ENCODE measurements at places on chromosomes 7 and 10. TPM values are rescaled to one million over a fixed set of nuclear protein-coding genes. Genes with fewer than 3 reads are reported as not detected.

Gene MPLKIP
- total RNA-seq, result 28.5 TPM

Gene TAS2R3
- 2.2 TPM for total RNA-seq

Gene LRRC4
- total RNA-seq, result 1.6 TPM

Gene FAM237B
- not detected for total RNA-seq

Gene SOSTDC1
- not detected for total RNA-seq

Gene EMX2
- total RNA-seq, result 7.8 TPM

Gene C10orf53
- total RNA-seq, result not detected

Gene AS3MT
- 3.7 TPM for total RNA-seq

Gene GALNT17
- total RNA-seq, result 1.2 TPM

Gene HGF
- total RNA-seq, result 15.7 TPM

Gene ATRNL1
- 11.4 TPM for total RNA-seq

Gene MMD2
- not detected for total RNA-seq

Gene C10orf67
- not detected for total RNA-seq

Gene TRPV5
- 0.15 TPM for total RNA-seq

Gene PNLIPRP3
- total RNA-seq, result 0.66 TPM

DNA sequence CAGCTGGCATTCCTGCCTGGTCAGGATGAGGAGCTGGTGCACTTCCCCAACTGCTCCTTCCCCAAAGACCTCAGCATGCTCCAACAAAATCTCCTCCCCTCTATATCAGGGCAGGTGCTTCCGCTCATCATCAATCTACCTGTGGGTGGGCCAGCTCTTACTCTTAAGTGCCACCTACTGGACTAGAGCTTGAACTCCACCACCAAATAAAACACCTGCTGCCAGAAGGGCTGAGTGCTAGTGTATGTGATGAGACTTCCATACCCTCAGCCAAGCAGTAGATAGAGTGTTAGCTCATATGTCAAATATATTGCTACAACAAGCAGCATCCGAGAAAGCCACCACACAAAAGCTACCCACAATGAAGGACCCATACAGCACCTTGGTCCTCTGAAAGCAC lies 264.3 kb downstream of the RNLS start:
- DNase-seq, result no peak
- H3K4me3 ChIP-seq, result no peak overlapping the region
- no peaks in the 10 kb centered on the region for H3K4me1 ChIP-seq
- no peaks in the 10 kb centered on the region for H3K27me3 ChIP-seq
- H3K27ac ChIP-seq, result no peak overlapping the region

DNA sequence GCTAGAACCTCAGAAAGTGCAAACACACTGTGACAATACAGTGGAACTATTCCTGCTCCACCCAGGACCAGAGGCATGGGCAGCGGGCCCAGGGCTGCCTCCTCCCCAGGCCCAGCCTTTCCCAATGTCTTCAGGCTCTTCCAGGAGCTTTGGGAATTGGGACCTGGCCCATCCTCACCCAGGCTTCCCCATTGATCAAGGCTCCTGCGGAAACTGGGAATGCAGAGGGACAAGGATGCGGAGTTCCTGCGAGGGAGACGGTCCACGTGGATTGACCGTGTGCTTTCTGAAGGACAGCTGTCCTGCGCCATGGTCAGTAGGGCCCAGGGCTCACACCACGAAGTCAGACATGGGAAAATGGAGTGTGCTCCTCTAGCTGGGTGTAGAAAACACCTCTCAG lies 56.6 kb downstream of the CSGALNACT2 start:
- no peak overlapping the region for H3K4me3 ChIP-seq
- H3K27ac ChIP-seq, result no peak overlapping the region
- no peaks in the 10 kb centered on the region for H3K27me3 ChIP-seq

DNA sequence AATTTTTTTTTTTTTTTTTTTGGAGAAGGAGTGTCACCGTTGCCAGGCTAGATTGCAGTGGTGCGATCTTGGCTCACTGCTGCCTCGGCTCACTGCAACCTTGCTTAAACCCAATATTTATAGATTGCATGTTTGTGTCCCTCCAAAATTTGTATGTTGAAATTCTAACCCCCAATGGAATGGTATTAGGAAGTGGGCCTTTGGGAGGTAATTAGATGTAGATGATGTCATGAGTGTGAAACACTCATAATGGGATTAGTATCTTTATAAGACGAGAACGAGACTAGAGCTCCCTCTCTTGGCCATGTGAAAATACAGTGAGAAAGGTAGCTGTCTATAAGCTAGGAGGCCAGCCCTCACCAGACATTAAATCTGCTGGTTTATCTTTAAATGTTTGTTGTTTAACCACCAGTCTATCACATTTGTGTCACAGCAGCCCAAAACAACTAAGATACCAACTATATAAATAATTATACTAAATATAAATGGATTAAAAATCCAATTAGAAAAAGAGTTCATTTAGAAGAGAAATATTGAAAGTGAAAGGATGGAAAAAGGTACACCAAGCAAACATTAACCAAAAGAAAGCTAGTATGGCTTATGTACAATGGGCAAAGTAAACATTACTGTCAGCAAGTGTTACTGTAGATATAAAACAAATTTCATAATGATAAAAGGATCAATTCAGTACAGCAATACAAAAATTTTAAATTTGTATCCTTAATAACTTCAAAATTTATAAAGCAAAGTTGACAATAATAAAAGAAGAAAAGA lies 9.3 kb downstream of the TCAF1 start:
- H3K27ac ChIP-seq, result no peak overlapping the region
- no peak for DNase-seq
- no peaks in the 10 kb centered on the region for H3K4me1 ChIP-seq
- H3K27me3 ChIP-seq, result no peaks in the 10 kb centered on the region
- no peaks in the 10 kb centered on the region for H3K36me3 ChIP-seq

- no peak overlapping the region for H3K4me3 ChIP-seq
- no peaks in the 10 kb centered on the region for H3K36me3 ChIP-seq
- no peak for DNase-seq
Observed at GRCh38 chr7:44971188-44971901, 7.5 kb downstream of the MYO1G start.

- H3K36me3 ChIP-seq, result no peaks in the 10 kb centered on the region
- H3K27me3 ChIP-seq, result no peaks in the 10 kb centered on the region
- DNase-seq, result no peak
- no peak overlapping the region for H3K27ac ChIP-seq
- no peak overlapping the region for H3K4me3 ChIP-seq
Observed at GRCh38 chr7:83130623-83131545, 31.8 kb downstream of the PCLO start.

- H3K27me3 ChIP-seq, result no peaks in the 10 kb centered on the region
- H3K4me3 ChIP-seq, result no peak overlapping the region
- no peaks in the 10 kb centered on the region for H3K4me1 ChIP-seq
- H3K27ac ChIP-seq, result no peak overlapping the region
Observed at GRCh38 chr10:3524086-3524960, 260.7 kb downstream of the KLF6 start.

DNA sequence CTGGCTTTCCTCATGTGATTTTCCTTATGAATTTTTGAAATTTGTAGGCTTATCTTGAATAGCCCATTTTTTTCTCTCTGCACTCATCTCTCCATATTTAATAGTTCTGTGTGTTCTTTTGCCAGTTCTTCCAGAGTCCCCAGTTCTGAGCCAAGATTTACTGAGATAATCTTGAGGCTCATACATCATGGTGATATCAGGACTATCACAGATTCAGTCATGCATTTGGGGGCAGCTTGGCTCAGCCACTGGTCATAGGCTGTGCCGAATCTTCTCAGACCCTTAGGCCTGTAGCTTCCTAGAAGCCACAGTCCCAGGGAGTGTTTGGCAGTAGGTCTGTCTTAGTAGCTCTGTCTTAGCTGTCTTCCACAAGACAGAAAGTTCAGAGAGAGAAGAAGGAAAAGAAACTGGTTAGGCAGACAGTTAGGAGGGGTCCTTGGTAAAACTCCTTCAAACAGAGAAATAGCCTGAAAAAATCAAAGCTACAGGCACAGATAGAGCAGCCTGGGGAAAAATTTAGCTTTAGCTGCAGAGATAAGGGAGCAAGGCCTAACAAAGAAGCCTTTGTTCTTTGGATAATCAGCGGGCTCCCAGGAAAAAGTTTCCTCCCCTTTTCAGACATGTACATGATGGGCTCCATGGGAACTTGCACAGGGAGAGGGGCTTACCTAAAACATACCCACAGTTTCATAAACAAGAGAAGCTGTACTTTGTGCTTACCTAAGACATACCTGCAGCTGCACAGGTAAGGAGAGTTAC lies 29.1 kb downstream of the FAS start:
- H3K27me3 ChIP-seq, result no peaks in the 10 kb centered on the region
- no peaks in the 10 kb centered on the region for H3K4me1 ChIP-seq
- H3K36me3 ChIP-seq, result no peaks in the 10 kb centered on the region
- DNase-seq, result no peak
- no peak overlapping the region for H3K4me3 ChIP-seq
- H3K27ac ChIP-seq, result no peak overlapping the region

DNA sequence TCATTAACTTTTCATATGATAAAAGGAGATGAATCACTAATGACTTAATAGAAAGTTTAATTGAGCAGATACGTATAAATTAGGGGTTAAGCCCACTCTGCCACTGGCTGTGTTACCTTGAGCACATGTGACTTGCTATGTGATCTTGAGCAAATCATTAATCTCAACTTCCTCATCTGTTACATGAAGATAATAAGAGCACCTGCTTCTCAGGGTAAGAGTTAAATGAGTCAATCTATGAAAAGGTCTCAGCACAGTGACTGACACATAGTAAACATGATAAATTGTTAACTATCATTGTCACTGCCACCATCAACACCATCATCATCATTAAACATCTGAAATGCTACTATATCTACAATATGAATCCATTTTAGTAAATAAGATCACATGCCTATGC lies 110.8 kb downstream of the TPK1 start:
- H3K4me3 ChIP-seq, result no peak overlapping the region
- H3K36me3 ChIP-seq, result no peaks in the 10 kb centered on the region
- no peak for DNase-seq
- H3K27ac ChIP-seq, result no peak overlapping the region
- H3K4me1 ChIP-seq, result no peaks in the 10 kb centered on the region
- H3K27me3 ChIP-seq, result no peaks in the 10 kb centered on the region

DNA sequence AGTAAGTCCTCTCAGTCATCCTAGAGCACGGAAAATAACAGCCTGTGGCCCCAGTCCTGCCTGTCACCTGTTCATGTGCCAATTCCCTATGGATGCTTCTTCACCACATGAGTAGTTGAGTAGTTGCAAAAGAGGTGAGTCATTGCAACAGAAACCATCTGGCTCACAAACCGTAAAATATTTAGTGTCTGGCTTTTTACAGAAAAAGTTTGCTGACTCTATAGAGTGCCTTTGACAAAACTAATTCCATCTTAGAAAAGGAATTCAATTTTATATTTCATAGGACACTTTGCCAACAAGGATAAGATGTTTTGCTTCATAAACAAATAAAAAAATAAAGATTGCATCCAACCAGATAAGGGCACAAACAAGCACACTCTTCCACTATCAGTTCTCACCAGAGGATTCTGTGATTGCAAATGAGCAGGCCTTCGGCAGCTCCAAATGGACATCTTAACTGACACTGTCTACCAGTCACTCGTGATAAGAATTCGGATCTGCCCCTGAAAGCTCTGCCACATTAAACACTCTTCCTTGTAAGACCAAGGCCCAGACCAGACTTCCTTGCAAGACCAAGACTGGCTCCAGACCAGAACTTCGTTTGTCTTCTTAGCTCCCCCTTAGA lies 242.7 kb upstream of the SEMA3C start:
- no peak for DNase-seq
- no peaks in the 10 kb centered on the region for H3K4me1 ChIP-seq
- no peaks in the 10 kb centered on the region for H3K36me3 ChIP-seq
- no peaks in the 10 kb centered on the region for H3K27me3 ChIP-seq

GRCh38 chr7:16791071-16791470 lies 13.7 kb downstream of the AGR2 start:
- H3K27me3 ChIP-seq, result no peaks in the 10 kb centered on the region
- H3K36me3 ChIP-seq, result no peaks in the 10 kb centered on the region
- DNase-seq, result no peak
- H3K4me3 ChIP-seq, result no peak overlapping the region
- H3K27ac ChIP-seq, result no peak overlapping the region

- no peaks in the 10 kb centered on the region for H3K4me1 ChIP-seq
- no peaks in the 10 kb centered on the region for H3K36me3 ChIP-seq
- peaks cover 2% of the 10 kb centered on the region for H3K27me3 ChIP-seq
- no peak for DNase-seq
- H3K4me3 ChIP-seq, result no peak overlapping the region
Observed at GRCh38 chr7:151011097-151011409, 13.2 kb downstream of the ATG9B start.

DNA sequence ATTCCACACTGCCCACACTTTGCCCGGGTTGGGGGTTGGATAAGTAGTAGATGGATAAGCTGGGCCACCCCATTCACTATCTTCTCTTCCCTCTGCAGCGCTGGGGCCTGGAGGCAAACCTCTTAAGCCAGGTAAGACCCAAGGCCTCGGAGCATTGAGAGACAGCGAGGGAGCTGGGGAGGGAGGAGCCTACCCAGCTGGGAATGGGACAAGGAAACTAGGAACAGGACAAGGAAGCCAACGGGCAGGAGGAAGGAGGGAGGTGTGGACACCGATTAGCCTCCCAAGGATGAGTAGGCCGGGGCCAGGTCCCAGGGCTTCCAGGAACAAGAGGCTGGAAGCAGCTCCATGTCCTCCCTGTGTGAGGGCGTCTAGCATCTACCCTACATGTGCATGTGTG lies 9.6 kb downstream of the ELN start:
- DNase-seq, result no peak
- H3K4me3 ChIP-seq, result no peak overlapping the region
- no peaks in the 10 kb centered on the region for H3K27me3 ChIP-seq
- no peaks in the 10 kb centered on the region for H3K36me3 ChIP-seq

- no peak overlapping the region for H3K4me3 ChIP-seq
- H3K36me3 ChIP-seq, result no peaks in the 10 kb centered on the region
- no peaks in the 10 kb centered on the region for H3K27me3 ChIP-seq
- no peaks in the 10 kb centered on the region for H3K4me1 ChIP-seq
Observed at GRCh38 chr7:43891069-43891955, 15.1 kb downstream of the URGCP start.

- no peak overlapping the region for H3K27ac ChIP-seq
- DNase-seq, result no peak
- no peaks in the 10 kb centered on the region for H3K27me3 ChIP-seq
- H3K36me3 ChIP-seq, result no peaks in the 10 kb centered on the region
- H3K4me1 ChIP-seq, result no peaks in the 10 kb centered on the region
Observed at GRCh38 chr10:12685261-12686058, 316.1 kb downstream of the CCDC3 start.

DNA sequence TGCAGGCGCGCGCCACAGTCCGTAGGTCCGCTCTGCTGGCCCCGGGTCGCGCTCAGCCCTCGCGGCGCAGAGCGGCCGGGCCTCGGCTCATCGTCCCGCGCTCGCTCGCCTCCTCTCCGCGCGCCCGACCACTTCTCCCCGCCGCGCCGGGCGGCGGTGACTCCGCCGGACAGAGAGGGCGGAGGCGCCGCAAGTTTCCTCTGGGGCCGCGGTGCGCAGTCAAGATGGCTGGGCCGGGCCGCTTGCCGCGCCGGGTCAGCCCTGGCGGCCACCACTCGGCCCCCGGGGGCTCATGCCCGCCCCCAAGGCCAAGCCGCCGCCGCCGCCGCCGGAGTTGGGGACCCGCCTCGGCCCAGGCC lies 441 bp downstream of the FZD8 start:
- no peak for DNase-seq
- peak overlapping the region; percentile 85 for H3K27ac ChIP-seq
- H3K4me1 ChIP-seq, result no peaks in the 10 kb centered on the region
- H3K27me3 ChIP-seq, result no peaks in the 10 kb centered on the region
- H3K4me3 ChIP-seq, result peak overlapping the region; percentile 92

- H3K4me1 ChIP-seq, result no peaks in the 10 kb centered on the region
- no peaks in the 10 kb centered on the region for H3K36me3 ChIP-seq
- no peak overlapping the region for H3K27ac ChIP-seq
- DNase-seq, result no peak
- no peak overlapping the region for H3K4me3 ChIP-seq
Observed at GRCh38 chr10:24911029-24911428, 41.4 kb downstream of the PRTFDC1 start.

- H3K4me1 ChIP-seq, result no peaks in the 10 kb centered on the region
- H3K4me3 ChIP-seq, result no peak overlapping the region
Observed at GRCh38 chr10:74213571-74214162, 62.6 kb downstream of the ADK start.
